WTC11 (cell line): ENCODE measurements at places on chromosomes 1 and 21.

DNA sequence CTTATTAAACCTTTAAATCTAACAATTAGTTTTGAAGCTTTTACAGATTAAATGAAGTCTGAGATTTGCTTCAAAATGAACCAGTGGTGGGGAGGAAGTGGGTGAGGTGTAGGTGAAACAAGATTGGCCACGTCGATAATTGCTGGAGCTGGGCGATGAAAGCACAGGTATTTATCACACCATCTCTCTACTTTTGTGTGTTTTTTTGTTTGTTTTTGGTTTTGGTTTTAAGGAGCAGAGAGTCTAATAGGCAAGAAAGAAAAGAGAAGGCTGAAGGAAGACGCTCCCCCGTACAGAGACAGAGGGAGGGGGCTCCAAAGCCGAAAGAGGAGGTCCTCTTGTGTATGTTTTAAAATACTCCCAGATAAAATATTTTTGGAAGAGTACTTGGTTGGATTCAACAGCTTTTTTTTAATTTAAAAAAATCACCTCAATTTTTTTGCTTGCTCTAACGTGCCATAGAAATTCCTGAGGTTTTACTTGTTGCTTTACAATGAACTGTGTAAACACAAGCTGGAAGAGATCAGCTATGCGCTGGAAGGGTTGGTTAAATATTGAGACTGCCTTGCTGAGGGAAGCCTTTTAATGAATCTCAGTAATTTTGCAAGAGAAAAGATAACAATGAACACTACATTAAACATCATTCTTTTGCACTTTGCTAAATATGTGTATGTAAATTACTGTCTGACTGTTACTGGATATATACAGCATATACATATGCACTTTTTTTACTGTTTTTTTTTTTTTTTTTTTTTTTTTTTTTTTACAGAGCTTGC lies 6.7 kb upstream of the LGALS8 start:
- no peak for DNase-seq

- no peak for DNase-seq
Observed at GRCh38 chr1:114502080-114502479, 8.9 kb downstream of the TRIM33 start.

- no peak for DNase-seq
Observed at GRCh38 chr1:207463021-207463420, 8.9 kb downstream of the CR2 start.

DNA sequence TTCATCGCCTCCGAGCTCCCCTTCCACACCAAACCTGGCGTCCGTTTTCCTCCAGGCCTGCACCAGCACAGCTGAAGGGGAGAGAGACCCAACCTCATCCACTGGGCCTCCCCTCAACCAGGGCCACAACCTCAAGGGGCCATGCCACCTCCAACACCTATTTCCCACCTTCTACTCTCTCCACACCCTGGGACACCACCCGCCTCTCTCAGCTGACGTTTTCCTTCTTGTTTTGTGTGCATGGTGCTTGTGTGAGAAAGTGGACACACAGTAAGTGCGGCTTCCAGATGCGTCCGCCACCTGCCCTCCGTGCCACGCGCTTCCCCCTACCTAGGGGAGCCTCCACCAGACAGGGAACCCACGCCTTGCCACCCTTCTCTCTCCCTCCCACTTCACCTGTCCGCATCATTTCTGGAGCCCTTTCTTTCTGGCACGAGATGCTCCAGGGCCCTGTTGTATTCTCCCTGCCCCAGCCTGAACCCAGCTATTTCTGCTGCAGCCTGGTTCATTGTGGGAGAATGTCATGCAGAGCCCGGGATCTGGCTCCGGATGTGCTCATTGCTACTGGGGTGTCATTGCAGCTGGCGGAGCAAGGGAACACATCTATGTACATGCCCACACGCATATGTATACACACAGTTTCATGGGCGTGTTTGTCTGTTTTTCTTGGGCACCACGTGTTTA lies 1.3 kb upstream of the GNB1 start:
- DNase-seq = no peak

- DNase-seq = no peak
Observed at GRCh38 chr1:89953929-89954328, 41.0 kb upstream of the ZNF326 start.

DNA sequence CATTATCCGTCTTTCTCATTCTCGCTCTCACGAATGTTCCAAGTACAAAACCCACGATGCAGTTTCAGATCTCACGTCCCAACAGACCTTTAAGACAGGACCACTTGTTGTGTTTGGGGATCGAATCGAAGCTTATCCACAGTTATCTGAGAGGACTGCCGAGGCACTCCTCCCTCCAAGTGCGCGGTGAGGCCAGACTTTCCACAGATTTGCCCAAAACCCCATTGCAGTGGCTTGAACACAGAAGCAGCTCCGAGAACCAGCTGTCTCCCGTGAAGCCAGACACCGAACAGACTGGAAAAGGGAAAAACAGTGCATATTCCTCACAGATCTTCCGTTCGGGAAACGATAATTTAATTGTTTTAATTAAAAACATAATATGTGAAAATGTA lies 46.5 kb upstream of the COL6A2 start:
- no peak for DNase-seq

- no peak for DNase-seq
Observed at GRCh38 chr1:244634546-244634945, 18.4 kb upstream of the DESI2 start.

DNA sequence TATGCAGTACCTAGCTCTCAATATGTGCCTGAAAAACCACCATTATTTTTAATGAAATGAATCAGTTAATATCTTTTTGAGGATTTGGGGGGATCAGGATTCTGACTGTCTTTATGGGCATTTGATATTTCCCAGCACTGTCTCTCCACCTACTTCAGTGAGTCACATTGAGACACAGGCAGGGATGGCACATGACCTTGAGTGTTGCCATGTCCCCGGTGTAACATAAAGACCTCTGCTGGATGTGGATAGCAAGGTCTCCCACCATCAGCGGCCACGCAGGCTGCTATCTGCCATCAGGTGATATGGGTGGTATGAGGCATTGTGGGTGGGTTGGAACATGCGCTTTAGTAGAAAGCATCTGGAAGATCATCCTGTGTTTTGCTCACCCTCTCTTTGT lies 103.2 kb downstream of the RGL1 start:
- no peak for DNase-seq

GRCh38 chr1:25641931-25642573 lies 25.5 kb downstream of the MAN1C1 start:
- DNase-seq = no peak

GRCh38 chr1:61254634-61255357 lies 172.4 kb downstream of the NFIA start:
- no peak for DNase-seq

GRCh38 chr21:45695086-45695485 lies 51.6 kb downstream of the PCBP3 start:
- DNase-seq = peak; percentile 48

- no peak for DNase-seq
Observed at GRCh38 chr1:213251972-213252371, 200.9 kb downstream of the RPS6KC1 start.

DNA sequence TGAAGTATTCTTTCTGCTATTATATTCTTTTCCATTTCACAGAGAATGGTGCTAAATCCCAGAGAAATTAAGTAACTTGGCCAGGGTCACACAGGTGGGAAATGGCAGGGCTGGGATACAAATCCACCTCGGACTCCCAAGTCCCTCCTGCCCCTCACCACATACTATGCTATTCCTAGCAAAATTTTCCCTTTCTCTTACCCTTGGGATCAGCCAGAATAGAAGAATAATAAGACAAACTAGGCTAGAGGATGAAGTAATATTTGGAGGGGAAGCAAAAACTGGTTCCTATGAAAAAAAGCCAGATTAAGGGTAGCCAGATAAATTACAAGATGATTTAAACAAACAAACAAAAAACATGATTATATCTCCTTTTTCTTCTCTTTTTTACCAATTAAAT lies 62.5 kb downstream of the TGFB2 start:
- DNase-seq = no peak

GRCh38 chr1:100710906-100711682 lies 8.4 kb upstream of the VCAM1 start:
- no peak for DNase-seq

DNA sequence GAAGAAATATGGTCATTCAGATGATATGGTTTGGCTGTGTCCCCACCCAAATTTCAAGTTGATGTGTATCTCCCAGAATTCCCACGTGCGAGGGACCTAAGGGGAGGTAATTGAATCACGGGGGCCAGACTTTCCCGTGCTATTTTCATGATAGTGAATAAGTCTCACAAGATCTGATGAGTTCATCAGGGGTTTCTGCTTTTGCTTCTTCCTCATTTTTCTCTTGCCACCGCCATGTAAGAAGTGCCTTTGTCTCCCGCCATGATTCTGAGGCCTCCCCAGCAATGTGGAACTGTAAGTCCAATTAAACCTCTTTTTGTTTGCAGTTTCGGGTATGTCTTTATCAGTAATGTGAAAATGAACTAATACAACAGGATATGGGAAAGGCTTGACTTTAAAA lies 1.4 kb upstream of the DPM3 start:
- DNase-seq = no peak

- no peak for DNase-seq
Observed at GRCh38 chr1:172616195-172616594, 42.7 kb upstream of the FASLG start.

DNA sequence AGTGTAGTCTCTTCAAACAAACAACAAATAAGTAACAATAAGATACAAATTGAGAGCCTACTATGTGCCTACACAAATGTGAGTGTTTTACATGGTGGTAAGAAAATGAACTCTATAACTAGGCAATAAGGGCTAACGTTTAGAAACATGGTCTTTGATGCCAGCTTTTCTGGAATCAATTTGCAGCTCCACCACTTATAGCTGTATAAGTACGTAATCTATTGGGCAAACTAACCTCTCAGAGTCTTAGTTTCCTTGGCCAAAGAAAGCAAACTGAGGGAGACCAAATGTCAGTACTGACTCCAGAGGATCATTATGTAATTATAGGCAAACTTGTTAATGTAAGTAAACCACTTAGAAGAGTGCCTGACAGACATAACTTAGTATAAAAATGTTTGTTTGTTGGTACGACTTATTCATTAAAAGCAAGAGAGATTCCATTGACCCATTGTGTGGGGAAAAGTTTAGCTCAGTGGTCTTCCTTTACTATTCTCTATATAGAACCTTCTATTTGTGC lies 59.7 kb downstream of the LBR start:
- no peak for DNase-seq

- no peak for DNase-seq
Observed at GRCh38 chr1:101592845-101593244, 356.0 kb downstream of the S1PR1 start.

DNA sequence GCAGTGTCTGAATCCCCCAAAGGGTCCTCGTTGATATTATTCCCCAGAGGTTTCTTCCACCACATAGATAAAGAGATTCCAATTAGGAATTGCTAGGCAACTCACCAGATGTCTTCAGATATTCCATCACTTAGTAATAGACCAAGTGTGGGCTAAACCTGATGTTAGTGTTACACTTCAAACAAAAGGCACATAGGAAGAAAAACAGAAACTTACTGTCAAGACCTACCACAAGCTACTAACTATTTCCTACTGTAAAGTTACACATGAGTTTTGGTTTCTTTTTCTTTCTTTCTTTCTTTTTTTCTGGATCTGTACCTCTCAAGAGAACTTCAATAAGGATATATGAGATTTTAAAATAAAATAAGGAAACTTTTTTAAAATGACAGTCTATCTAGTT lies 879.1 kb upstream of the NEGR1 start:
- DNase-seq = no peak

GRCh38 chr21:36696390-36697059 lies 2.4 kb upstream of the SIM2 start:
- DNase-seq = no peak

- no peak for DNase-seq
Observed at GRCh38 chr1:185479796-185480195, 162.8 kb upstream of the IVNS1ABP start.

DNA sequence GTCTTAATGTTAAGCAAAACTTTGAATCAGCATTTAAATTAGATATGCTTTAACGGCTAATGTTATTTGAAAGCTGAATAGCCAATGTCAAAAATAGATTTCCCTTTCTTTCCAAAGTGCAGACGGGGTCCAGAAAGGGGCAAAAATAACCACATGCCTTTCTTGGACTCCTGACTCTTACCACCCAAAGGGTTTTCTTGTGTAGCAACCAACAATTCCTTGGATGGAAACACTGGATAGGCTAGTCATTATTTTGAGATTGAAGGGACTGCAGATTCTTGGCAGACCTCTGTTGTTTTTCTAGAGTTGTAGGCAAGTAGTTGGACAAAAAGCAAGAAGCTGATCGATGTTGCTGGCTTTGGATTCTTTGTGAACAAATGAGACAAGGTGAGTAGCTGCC lies 107.0 kb downstream of the MRPS6 start:
- DNase-seq = no peak

DNA sequence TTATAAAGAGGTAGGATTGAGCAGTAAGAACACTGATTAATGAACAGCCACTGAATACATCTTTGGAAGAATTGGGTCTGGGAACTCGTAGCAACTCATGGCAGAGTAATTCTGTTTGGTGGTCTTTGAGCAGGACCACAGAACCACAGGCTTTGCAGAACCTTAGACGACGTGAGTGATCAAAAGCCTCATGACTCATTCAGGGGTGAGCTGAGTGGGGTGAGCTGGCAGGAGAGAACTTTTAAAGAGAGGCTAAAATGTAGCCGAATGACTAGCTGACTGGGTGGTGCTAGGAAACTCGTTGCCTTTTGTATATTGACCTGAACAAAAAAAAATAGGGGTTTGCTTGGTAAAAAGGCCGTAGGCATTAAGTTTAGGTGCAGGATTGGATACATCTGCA lies 313.8 kb downstream of the TGFB2 start:
- no peak for DNase-seq

DNA sequence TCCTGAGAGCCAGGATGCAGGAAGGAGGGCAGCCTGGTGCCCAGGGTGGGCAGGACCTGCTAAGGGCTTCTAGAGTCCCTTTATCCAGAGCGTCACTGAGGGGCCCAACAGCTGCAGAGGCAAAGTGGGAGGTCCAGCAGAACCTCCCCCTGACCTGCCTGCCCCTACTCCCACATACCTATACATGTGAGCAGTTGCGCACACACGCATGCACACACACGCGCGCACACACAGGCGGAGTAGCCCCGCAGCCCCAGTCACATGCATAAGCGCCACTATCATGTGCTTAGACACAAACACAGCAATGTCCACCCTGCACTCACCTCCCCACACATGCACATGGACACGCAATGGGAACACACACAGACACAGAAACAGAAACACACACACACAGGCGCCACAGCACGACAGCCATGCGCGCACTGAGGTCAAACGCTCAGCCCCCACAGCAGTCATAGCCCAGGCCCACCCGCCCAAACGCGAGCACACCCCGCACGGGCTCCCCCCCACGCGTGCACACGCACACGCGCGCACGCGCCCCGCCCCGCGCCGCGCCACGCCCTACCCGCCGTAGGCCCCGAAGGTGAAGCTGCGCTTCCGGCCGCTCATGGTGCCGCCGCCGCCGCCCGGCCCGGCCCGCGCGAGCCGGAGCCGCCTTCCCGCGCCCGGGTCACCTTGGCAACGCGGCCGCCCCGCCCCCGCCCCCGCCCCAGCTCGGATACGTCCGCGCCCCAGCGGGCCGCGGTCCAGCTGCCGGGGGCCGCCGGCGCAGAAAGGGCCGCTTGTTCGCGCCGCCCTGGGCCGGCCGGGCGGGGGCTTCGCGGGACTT lies 17.7 kb downstream of the RAP1GAP start:
- peak; percentile 59 for DNase-seq
